Activated CD4-positive, alpha-beta T cell treated with anti-CD3 and anti-CD28 coated beads, Interleukin-10, Interleukin-2, amounts not matched to agents 100 ng/mL and 50 ng/mL, durations not matched to agents 16 hours and 8 hours (primary cell): ENCODE measurements at places on chromosomes 2 and 18.
A peak's percentile ranks its signal among the peaks of the same experiment; 100 is the strongest.

GRCh38 chr18:59505356-59505755, 146.3 kb upstream of the LMAN1 start:
- no peak for DNase-seq

GRCh38 chr18:9097349-9097748, 5.2 kb upstream of the NDUFV2 start:
- DNase-seq, result no peak

GRCh38 chr2:18630941-18631340, 41.6 kb upstream of the NT5C1B start:
- no peak for DNase-seq

- no peak for DNase-seq
Measured at GRCh38 chr2:101379091-101379490, 8.2 kb downstream of the CREG2 start.

- DNase-seq, result peak; percentile 87
Measured at GRCh38 chr2:160299540-160299939, 99.5 kb upstream of the ITGB6 start.

DNA sequence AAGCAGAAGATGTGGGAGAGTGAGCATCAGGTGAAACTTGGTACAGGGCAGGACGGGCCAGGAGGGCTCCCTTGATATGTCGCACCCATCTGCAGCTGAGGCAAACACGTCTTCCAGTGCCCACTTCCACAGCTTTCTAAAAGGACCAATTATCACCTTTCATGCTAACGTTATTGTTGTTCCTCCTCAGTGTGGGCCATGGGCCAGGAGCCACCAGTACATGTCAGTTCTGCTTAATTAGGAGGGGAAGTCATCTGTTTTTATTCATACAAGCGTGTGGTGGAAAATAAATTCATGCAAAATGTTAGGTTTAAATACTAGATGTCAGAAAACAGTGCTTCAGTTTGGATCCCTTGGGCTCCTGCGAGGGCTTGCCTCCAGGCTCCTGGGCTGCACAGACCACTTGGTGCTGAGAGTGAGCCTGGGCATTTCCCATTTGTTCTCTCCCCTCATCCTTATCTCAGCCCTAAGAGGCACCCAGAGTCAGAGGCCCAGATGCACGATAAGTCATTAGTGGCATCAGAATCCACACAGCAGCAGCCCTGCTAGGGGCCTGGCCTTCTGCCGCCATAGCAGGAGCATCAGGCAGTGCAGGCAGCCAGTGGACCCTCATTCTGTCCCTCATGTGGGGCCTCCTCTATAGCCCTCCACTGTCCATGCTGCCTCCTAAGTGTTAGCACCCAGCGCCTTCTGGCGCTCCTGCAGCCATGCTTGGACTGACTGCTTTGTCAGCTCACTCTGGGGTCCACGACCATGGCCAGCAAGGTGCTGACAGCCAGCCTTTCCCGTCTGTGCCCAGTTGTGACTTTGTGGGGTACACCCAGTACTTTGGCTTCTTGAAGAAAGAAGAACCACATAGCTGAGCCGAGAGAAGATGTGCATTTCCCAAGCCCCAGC, 539.8 kb upstream of the RAB6C start:
- DNase-seq, result no peak

- no peak for DNase-seq
Measured at GRCh38 chr2:16128746-16129610, 188.6 kb downstream of the MYCN start.

DNA sequence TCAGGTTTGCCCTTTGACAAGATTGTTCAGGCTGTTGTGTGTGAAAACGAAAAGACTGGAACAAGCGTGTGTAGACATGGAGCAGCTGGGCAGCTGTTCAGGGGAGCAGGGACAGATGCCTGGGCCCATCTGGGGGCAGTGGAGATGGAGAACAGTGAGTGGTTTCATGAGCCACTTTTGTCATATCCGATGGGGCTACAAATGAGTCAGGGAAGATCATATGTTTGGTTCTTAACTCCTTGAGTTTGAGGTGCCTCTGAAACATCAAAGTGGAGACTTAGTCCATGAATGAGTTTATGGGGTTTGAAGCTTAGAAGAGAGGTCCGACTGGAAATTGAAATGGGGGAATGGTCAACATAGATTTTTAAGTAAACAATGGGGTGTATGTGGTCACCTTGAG, 9.3 kb upstream of the PLB1 start:
- DNase-seq, result no peak

DNA sequence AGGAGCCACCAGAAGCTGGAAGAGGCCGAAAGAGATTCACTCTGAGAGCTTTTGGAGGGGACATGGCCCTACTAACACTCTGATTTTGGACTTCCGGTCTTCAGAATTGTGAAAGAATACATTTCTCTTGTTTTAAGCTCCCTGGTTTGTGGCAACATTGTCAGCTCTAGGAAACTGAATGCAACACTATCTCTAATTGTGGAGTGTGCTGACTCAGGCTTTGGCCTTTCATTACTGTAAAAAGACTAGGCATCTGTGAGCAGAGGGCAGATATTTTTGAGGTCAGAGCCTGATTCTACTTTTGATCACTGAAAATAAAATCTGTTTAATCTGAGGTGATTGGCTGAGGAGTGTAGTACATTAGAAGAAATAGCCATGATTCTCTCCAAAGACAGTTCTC, 185.4 kb upstream of the FAM98A start:
- DNase-seq, result no peak

DNA sequence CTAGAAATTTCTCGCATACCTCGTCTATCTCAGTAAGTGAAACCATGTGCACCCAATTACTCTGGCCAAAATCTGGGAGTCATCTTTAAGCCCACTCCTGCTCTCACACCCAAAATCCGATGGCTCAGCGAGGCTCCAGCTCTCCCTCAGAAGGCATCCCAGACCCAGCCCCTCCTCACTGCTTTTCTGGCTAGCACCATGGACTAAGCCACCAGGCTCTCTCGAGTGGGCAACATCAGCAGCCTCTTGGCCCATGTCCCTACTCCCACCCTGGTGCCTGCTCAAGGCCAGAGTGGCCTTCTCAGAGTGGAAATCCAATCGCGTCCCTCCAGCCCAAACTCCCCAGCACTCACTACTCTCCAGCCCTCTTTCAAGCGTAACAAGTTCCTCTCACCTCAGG, 27.2 kb downstream of the TNS1 start:
- no peak for DNase-seq

- DNase-seq, result no peak
Measured at GRCh38 chr18:9400197-9400596, 65.6 kb downstream of the TWSG1 start.

- DNase-seq, result peak; percentile 51
Measured at GRCh38 chr2:43484323-43484930, 111.4 kb downstream of the THADA start.

DNA sequence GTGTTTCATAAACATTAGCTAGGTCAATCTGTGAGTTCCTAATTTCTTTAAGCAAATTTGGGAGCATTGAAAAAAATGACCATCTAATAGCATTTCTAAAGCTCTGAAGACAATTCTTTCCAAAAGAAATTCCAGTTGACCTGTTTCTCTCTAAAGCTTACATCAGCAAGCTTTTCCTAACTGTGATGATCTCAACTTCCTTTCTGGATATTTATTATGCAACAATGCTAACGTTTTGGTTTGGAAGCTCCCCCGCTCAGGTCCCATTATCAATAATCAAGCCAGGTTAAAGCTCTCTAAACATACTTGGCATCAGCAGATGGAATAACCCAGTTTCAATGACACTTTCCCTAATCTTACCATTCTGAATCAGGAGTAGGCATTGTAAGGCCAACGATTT, 196.3 kb upstream of the TANK start:
- no peak for DNase-seq

DNA sequence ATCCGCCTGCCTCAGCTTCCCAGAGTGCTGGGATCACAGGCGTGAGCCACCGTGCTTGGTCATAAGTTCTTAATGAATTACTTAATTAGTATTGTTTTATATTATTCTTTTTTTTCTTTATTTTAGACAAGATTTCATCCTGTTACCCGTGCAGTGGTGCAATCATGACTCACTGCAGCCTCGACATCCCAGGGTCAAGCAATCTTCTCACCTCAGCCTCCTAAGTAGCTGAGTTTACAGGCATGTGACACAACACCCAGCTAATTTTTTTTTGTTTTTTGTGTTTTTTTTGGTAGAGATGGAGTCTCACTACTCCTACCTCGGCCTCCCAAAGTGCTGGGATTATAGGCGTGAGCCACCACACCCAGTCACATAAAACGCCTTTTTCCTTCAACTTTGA, 17.3 kb downstream of the C2orf42 start:
- no peak for DNase-seq

DNA sequence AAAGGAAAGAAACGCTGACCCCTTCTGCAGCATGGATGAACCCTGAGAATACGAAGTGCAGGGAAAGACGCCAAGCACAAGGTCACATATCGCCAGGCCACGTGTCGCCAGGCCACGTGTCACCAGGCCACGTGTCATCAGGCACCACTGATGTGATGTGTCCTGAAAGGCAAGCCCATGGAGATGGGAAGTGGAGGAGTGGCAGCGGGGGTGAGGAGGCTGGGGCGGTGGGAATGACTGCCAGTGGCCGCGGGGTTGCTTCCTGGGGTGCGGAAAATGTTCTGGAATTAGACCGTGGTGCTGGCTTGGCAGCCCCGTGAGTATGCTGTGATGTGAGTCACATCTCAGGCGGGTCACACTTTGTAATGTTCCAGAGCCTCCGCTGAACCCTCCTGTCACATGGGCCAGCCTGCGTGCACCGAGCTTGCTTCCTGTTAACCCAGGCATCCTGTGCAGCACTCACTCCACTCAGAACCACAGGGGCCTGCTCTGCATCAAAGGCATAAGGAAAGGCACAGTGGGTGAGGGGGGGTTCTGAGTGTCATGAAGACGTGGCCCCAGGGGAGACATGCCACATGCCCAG, 39.0 kb downstream of the SLC66A2 start:
- DNase-seq, result peak; percentile 18

DNA sequence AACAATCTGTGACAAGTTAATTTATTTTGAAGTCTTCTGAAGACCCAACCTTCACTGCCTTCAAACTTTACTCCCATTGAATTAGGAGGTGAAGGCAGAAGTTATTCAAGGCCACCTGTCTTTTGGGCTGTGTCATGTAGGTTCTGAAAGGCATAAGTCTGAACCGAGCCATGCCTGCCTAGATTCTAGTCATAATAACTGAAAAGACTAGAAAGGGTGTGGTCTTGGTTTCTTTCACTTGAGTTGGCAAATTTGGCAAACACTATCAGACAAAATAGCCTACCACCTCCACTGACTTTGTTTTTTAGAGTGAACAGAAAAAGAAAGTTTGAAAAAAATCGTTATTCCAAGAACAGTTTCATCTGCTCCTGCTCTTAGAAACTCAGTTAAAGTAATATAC, 38.4 kb downstream of the PPM1B start:
- no peak for DNase-seq

GRCh38 chr2:4502230-4502843, 799.0 kb downstream of the DCDC2C start:
- no peak for DNase-seq

GRCh38 chr2:241422350-241422749, 66.3 kb downstream of the FARP2 start:
- no peak for DNase-seq

DNA sequence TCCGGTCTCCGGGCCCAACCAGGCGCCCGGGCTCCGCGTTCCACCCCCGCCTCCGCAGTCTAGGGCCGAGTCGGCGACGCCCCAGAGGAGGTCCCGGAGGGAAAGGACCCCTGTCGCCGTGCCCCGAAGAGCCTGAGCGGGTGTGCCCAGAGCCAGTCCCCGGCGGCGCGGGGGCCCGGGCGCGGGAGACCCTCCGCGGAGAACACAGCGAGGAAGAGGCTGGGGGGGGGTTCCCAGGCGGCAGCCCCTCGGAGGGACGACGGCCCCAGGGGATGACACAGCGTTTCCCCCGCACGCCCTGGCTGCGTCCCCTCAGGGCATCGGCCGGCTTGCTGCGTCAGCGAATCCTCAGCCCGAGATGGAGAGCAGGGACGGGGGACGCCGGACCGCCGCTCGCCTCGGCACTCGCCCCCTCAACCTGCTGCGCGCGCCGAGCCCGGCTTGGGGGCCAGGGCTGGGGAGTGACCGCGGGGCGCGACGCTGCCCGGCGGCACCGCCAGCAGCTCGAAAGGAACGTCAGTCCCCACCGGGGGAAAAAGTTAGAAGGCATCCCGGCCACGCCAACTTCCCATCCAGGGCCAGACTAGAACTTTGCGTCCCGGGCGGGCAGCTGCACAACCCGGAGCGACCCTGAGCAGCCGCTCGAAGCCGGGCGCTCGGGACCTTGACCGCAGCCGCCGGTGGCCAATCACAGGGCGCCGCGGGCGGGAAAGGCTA, 711 bp downstream of the SFXN5 start:
- DNase-seq, result peak; percentile 40

GRCh38 chr18:79510046-79510685, 114.4 kb downstream of the NFATC1 start:
- DNase-seq, result no peak

DNA sequence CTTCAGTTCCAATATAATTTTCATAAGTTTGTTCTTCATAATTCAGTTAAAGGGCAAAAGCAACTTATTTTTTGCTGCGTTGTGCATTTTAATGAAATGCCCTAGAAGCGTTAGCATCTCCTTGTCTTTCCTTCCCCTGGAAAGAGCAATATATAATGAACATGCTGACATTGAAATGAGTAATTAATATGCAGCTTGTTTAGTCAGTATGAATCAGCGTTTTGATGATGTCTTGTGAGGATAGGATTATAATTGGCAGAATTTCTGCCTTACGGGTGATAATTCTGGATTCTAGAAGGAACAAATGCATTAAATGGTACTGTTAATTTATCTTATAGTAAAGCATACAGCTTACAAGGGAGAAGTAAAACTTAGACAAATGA, 152.3 kb upstream of the MMADHC start:
- no peak for DNase-seq

GRCh38 chr2:42238644-42239288, 69.6 kb downstream of the EML4 start:
- peak; percentile 63 for DNase-seq

DNA sequence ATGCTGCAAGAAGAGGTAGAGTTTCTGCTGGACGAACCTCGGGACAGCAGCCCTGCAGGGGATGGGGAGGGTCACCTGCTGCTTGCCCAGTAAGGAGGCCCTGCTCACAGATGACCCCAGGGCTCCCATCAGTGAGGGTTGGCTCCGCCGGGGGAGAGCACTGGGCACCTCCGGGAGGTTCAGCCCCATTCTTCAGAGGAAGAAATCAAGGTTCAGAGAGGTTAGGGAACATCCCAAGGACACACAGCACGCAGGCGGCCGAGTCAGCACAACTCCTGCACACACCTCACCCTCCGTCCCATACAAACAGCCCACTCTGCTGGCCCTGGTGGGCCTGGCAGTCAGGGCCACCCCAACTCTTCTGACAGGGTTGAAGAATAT, 11.7 kb upstream of the CCDC74B start:
- no peak for DNase-seq

DNA sequence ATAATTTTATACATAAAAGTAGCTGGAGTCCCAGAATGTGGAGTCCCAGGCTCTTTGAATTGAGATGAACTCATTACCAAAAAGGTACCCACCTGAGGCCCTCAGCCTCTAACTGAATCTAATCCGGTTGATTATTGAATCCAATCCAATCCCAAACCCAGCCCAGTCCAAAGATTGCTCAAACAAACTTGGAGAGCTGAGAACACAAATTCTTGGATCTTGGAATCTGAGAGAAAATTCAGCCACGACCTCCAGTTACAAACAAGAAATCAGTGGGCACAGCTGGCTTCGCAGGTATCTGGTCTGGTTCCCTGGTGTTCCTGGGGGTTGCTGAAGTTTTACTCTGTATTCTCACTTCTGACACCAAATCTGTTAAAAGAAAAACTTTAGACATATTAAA, 28.4 kb upstream of the RHOB start:
- DNase-seq, result no peak
